ENCODE measurements at places on chromosomes 12 and 14. TPM values are rescaled to one million over a fixed set of nuclear protein-coding genes. Genes with fewer than 3 reads are reported as not detected.
A peak's percentile ranks its signal among the peaks of the same experiment; 100 is the strongest.

Gene RNU4-1
- 2,161 TPM for total RNA-seq

- no peak overlapping the region for H3K27ac ChIP-seq
- no peaks in the 10 kb centered on the region for H3K4me1 ChIP-seq
- H3K36me3 ChIP-seq: no peaks in the 10 kb centered on the region
- no peak for DNase-seq
- H3K4me3 ChIP-seq: no peak overlapping the region
- peaks cover 14% of the 10 kb centered on the region for H3K27me3 ChIP-seq
These were observed 98.7 kb downstream of the BBS10 start for GRCh38 chr12:76249501-76249900.

Gene IFNG-AS1
- 1.8 TPM for total RNA-seq

- no peaks in the 10 kb centered on the region for H3K27me3 ChIP-seq
- H3K4me1 ChIP-seq: peaks cover 63% of the 10 kb centered on the region
- H3K36me3 ChIP-seq: peaks cover 13% of the 10 kb centered on the region
- H3K4me3 ChIP-seq: peak within 1 kb of the TSS; percentile 92
- DNase-seq: peak; percentile 79
These were observed at the start of gene P2RX7 for GRCh38 chr12:121132601-121133481. Gene P2RX7 (plus strand): TSS chr12:121132876. CDS start chr12:121132971, 95 bp downstream.

Gene VWF
- total RNA-seq: not detected

- H3K36me3 ChIP-seq: no peaks in the 10 kb centered on the region
- no peak overlapping the region for H3K4me3 ChIP-seq
- H3K27me3 ChIP-seq: no peaks in the 10 kb centered on the region
- H3K27ac ChIP-seq: no peak overlapping the region
- no peaks in the 10 kb centered on the region for H3K4me1 ChIP-seq
These were observed 167.1 kb downstream of the TTC7B start for GRCh38 chr14:90649083-90649482.

Gene HELB
- total RNA-seq: 30.7 TPM

- no peak overlapping the region for H3K27ac ChIP-seq
- DNase-seq: no peak
- H3K27me3 ChIP-seq: no peaks in the 10 kb centered on the region
- H3K4me1 ChIP-seq: peaks cover 3% of the 10 kb centered on the region
- H3K36me3 ChIP-seq: no peaks in the 10 kb centered on the region
These were observed 286.9 kb downstream of the ERC1 start for GRCh38 chr12:1277905-1278304.

DNA sequence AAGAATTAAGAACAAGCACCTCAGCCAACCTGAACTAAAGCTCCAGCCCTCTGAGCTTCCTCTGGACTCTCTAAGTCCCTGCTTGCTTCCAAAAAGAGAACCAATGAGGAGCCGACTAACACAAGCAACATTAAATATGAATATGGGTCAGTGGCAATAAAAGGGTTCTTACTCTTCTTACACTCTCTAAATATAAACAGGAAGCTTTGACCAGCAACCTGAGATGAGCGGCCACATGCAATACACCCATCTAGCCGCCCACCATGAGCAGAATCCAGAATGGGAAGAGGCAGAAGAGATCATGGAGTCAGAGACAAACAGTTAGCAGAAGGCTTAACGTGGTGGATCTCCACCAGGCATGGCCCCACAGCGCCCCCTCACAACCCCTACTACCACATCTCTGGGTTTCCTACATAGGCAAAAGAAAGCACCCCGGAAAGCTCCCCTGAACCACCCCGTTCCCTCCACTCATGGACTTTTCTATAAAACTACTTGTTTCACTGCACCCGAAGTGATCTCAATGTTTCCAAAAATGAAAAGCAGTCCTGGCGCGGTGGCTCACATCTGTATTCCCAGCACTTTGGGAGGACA, 59.4 kb downstream of the TTC7B start:
- no peaks in the 10 kb centered on the region for H3K36me3 ChIP-seq
- peaks cover 7% of the 10 kb centered on the region for H3K4me1 ChIP-seq
- no peak overlapping the region for H3K27ac ChIP-seq
- no peaks in the 10 kb centered on the region for H3K27me3 ChIP-seq
- no peak overlapping the region for H3K4me3 ChIP-seq

Gene PIK3C2G
- total RNA-seq: not detected

Gene DPPA3
- not detected for total RNA-seq

GRCh38 chr12:111451649-111452129, 46.0 kb downstream of the SH2B3 start:
- no peak overlapping the region for H3K27ac ChIP-seq
- H3K4me3 ChIP-seq: no peak overlapping the region
- H3K4me1 ChIP-seq: peaks cover 48% of the 10 kb centered on the region
- peaks cover 28% of the 10 kb centered on the region for H3K36me3 ChIP-seq
- H3K27me3 ChIP-seq: no peaks in the 10 kb centered on the region

- no peak for DNase-seq
- H3K36me3 ChIP-seq: peaks cover 18% of the 10 kb centered on the region
- peak overlapping the region; percentile 71 for H3K4me3 ChIP-seq
- H3K27me3 ChIP-seq: peaks cover 41% of the 10 kb centered on the region
- no peak overlapping the region for H3K27ac ChIP-seq
- peaks cover 37% of the 10 kb centered on the region for H3K4me1 ChIP-seq
These were observed 450 bp downstream of the DDN start for GRCh38 chr12:48998497-48999353.

DNA sequence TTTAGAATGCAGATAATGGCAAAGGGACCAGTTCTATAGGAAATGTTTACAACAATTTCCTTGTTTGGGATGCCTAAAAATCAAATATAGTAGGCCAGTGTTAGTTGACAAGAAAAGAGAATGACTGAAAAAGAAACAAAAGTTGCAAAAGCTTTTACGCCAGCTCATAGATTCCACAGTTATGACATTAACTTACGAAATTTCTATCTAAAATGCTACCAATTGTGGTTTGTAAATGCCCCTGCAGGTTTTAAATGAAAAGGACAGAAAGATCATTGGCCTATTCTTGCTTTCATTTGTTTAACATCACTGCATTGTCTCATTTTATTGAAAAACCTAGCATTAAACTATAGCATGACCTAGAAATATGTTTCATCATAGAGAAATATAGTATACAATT, 345.8 kb downstream of the CCDC91 start:
- H3K27me3 ChIP-seq: no peaks in the 10 kb centered on the region
- peak overlapping the region; percentile 96 for H3K27ac ChIP-seq
- H3K36me3 ChIP-seq: peaks cover 9% of the 10 kb centered on the region
- peak overlapping the region; percentile 59 for H3K4me3 ChIP-seq
- DNase-seq: no peak
- H3K4me1 ChIP-seq: peaks cover 25% of the 10 kb centered on the region

Gene ENDOU
- total RNA-seq: not detected

DNA sequence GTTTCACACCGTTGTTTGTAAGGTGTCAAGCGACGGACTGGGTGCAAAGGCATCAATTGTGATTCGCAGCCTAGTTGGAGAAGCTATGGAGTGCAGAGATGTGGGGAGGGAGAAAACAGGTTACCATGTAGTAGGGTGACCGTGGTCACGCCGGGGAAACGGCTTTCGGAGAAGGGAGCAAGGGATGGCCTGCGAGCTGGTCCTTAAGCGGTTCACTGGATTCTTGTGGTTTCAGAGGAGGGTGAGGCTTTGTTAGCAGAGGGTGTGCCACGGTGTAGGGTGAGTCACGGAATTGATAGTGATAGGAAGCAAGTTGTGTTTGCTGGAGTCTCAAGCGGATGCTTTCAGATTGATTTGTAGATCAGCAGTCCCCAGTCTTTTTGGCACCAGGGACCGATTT, 2.3 kb downstream of the PIWIL1 start:
- H3K27me3 ChIP-seq: peaks cover 20% of the 10 kb centered on the region
- DNase-seq: no peak
- no peak overlapping the region for H3K4me3 ChIP-seq
- H3K27ac ChIP-seq: no peak overlapping the region

- no peak overlapping the region for H3K4me3 ChIP-seq
- peaks cover 4% of the 10 kb centered on the region for H3K36me3 ChIP-seq
- H3K27me3 ChIP-seq: no peaks in the 10 kb centered on the region
- no peak overlapping the region for H3K27ac ChIP-seq
- no peaks in the 10 kb centered on the region for H3K4me1 ChIP-seq
These were observed 349.9 kb downstream of the C12orf50 start for GRCh38 chr12:87679251-87679650.

Gene TRIM9
- total RNA-seq: 0.11 TPM

GRCh38 chr14:24246765-24247212, 4.4 kb upstream of the TINF2 start:
- H3K27me3 ChIP-seq: no peaks in the 10 kb centered on the region
- no peaks in the 10 kb centered on the region for H3K36me3 ChIP-seq
- peak overlapping the region; percentile 90 for H3K27ac ChIP-seq
- H3K4me1 ChIP-seq: peaks cover 33% of the 10 kb centered on the region
- H3K4me3 ChIP-seq: peak overlapping the region; percentile 80

- H3K27me3 ChIP-seq: no peaks in the 10 kb centered on the region
- H3K36me3 ChIP-seq: peaks cover 24% of the 10 kb centered on the region
These were observed 85.5 kb downstream of the TESC start for GRCh38 chr12:117013726-117014125.

- no peak overlapping the region for H3K4me3 ChIP-seq
- no peak for DNase-seq
- no peaks in the 10 kb centered on the region for H3K4me1 ChIP-seq
- H3K36me3 ChIP-seq: no peaks in the 10 kb centered on the region
These were observed 1027.4 kb downstream of the FSCB start for GRCh38 chr14:43479596-43480195.

Gene KLRC3
- total RNA-seq: 9.6 TPM

DNA sequence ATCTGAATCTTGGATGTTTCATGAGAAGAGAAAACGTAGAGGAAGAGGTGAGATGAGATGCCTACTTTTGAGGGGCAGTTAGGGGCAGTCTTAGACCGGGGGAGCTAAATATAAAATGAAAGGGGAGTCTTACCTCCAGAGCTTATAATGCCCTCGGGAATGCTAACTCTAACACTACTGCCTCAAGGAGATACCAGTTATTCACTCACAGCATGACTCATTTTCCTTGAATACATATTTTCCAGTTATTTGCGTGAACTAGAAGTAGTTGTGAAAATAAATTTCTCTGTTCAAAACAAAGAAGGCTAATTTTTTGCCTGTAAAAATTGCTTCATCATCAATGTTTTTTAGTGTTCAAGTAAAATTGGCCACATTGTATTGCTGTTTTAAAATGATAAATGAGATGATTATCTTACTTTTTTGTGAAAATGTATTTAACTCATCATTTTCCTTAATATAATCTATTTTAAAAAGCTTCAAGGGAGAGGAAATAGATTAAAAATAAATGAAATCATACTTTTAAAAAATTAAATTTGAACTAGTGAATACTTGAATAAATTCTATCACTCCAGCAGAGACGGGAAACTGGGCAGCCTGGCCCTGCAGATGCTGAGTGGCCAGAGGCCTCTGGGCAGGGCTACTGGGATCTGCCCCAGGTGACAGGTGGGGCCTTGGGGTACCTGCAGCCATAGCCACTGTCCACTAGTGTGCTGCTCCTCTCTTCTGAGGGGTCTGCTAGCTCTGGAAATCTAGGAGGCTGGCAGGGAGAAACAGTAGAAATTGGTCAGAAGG, 339.3 kb downstream of the EGLN3 start:
- no peaks in the 10 kb centered on the region for H3K4me1 ChIP-seq
- no peak overlapping the region for H3K4me3 ChIP-seq
- H3K27me3 ChIP-seq: no peaks in the 10 kb centered on the region
- no peak overlapping the region for H3K27ac ChIP-seq

Gene RNF212B
- not detected for total RNA-seq

Gene PRKD1
- not detected for total RNA-seq

DNA sequence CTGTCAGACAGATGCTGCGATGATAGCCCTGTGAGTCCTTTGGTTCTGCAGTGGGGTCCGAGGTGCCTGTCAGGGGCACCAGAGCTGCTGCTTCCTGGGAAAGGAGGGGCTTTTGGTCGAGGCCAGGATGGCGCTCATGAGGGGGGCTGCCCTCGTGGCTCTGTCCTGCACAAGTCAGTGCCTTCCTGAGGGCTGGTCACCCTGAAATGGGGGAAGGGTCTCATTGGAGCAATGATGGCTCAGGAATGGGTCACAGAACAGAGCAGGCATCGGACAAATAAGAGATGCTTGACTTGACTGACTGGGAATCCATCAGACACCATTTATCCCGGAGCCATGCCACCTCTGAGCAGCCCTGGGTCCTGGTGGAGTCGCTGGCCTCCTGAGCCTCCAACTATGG, 121.9 kb downstream of the ADGRD1 start:
- H3K27ac ChIP-seq: no peak overlapping the region
- no peaks in the 10 kb centered on the region for H3K4me1 ChIP-seq
- DNase-seq: no peak

DNA sequence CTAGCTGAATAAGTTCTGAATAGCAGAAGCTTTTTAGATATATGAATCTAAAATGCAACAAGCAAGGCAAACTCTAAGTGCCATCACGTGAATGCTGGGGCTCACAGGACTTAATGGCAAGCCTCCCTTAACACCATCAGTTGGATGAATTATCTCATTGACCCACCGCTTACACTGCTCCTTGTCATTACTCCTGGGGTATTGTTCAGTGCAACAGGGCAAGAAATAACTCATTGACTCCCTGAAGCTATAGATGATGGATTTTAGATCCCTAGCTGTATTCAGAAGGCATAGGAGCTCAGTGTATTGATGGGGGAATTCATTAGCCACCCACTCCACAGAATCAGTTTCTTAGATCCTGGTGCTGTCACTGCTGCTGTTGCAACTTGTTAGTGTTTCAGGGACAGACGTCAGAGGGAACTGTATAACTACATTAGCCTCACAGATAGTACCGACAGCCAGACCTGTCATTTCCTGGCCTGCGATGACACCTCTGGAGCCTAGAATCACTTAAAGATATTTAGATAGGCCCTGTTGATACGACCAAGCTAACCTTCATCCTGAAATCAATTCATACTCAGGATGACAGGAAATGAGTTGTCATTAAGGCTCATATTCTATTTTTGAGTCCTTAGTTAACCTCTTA, 735.3 kb downstream of the DIO2 start:
- H3K27ac ChIP-seq: no peak overlapping the region
- DNase-seq: no peak
- H3K4me3 ChIP-seq: no peak overlapping the region

Gene FAM161B
- total RNA-seq: 3.8 TPM

DNA sequence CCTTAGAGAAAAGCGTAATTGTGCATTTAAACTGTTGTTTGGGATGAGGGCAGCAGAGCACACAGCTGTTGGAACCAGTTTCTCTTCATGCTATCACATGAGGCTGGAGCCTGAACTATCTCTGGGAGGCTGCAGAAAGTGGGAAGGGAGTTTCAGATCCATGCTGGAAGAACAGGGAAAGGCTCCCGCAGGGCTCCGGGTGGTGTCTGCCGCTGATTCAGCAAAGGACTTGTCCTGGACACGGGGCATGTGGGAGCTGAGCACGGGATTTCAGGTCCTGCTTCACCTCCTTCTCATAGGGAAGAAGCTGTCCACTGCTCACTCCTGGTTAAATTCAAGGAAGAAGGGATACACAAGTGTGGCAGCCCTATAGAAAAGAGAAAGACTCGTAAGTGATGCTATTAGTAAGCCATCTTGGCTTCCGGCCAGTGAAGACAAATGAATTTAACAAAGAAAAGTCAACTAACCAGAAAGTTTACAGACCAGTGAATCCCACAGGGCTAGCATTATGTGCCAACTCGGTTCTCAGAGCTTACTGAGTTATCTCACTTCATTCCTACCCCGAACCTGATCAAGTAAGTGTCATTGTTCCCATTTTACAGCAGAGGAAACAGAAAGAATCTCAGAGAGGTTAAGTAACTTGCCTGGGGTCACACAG, 6.7 kb upstream of the FZD10 start:
- DNase-seq: no peak
- peaks cover 16% of the 10 kb centered on the region for H3K27me3 ChIP-seq
- H3K4me1 ChIP-seq: no peaks in the 10 kb centered on the region
- H3K4me3 ChIP-seq: no peak overlapping the region
- no peaks in the 10 kb centered on the region for H3K36me3 ChIP-seq

- H3K4me3 ChIP-seq: no peak overlapping the region
- no peaks in the 10 kb centered on the region for H3K27me3 ChIP-seq
- no peaks in the 10 kb centered on the region for H3K36me3 ChIP-seq
- no peak for DNase-seq
These were observed 9.6 kb upstream of the BIN2 start for GRCh38 chr12:51333536-51333935.
